ENCODE measurements at places on chromosomes 16 and 17.

DNA sequence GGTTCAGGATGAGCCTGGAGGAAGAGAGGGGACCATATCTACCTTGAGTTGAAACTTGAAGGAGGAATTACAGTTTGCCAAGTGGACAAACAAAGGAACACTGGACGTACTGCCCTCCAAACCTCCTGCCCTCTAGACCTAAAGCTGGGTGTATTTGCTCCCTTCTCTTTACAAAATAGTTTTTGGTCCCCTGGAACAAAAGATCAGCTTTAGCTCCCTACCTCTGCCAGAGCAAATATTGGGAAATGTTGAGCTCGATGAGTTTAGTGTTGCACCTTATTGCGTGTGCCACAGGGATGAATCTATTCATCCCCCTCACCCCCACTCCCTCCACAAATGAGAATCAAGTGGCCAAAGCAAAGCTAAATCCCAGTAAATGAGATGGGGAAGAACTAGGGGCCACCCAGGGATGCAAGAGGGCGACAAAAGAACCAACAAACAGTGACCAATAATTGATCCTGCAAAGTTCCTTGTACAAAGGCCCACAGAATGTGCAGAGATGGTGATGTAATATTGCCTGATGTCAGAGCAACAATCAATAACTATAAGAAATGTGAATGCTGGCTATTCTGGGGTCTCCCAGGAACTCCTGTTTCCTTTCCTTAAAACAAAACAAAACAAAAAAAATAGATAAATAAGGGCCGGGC lies 17.2 kb upstream of the TAT start:
- no peak for DNase-seq

GRCh38 chr17:46085522-46085921 lies 86.5 kb downstream of the STH start:
- no peak for DNase-seq

DNA sequence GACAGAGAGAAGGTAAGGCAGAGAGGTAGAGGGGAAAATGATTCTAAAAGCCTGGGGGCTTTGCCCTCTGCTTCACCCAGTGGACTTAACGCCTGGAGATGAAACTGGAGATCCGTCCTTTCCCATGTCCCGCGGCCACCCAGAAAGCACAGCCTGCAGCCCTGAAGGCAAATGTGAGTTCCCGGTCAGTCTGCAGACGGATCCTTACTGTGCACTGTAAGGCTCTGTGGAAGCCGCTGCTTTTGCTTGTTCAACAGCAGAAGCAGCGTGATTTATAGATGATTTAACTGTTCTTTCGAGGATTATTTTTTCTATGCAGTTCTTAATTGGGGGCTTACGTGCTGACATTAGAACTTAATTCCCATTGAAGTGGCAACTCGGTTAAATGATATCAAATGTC lies 290.4 kb downstream of the FOXL1 start:
- DNase-seq, result no peak

- no peak for DNase-seq
Measured at GRCh38 chr16:67437513-67437912, 6.6 kb downstream of the HSD11B2 start.

GRCh38 chr17:2990396-2990795 lies 73.0 kb downstream of the OR1D5 start:
- no peak for DNase-seq

GRCh38 chr16:64627781-64628180 lies 494.1 kb downstream of the CDH11 start:
- no peak for DNase-seq

DNA sequence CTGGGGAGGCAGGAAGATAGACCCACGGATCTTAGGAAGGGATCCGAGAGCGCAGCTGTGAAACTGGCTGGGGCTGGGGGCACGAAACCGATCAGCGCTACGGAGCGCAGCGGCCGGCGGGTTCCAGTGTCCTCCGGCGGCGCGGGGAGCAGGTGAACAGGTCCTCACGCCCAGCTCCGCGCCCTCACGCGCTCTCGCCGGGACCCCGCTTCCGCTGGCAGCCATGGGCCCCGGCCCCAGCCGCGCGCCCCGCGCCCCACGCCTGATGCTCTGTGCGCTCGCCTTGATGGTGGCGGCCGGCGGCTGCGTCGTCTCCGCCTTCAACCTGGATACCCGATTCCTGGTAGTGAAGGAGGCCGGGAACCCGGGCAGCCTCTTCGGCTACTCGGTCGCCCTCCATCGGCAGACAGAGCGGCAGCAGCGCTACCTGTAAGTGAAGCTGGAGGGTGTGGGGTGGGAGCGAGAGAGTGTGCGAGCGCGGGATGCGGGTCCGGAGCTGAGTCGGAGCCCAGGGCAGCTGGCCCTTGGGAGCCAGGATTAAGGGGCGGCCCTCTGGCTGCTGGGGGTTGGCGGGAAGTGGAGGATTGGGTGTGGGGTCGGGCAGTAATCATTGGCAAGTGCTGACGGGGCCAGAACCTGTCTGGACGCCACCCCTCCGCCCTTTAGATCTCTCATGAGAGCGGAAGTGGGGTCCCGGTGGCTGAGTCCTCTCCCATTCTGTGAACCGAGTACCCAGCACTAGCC lies 479 bp downstream of the ITGA3 start:
- peak; percentile 44 for DNase-seq

- no peak for DNase-seq
Measured at GRCh38 chr16:84614073-84614459, 3.8 kb downstream of the COTL1 start.

DNA sequence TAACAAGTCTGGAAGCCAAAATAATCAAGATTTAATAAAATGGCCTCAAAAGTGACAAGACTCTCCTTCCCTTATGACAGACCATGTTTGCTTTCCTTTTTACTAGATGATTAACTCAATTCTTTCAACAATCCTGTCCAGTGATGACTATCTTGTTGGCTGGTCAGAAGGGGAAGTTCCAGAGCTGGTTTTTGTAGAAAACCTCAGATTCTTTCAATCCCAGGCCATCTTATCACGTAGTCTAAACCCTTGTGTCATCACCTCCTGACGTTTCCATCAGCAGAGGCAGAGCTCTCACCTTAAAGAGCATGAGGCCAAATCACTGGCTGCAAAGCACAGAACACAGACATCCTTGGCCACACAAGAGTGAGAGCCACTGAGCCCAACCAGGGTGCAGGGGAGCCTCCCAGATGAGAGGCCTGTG lies 125.3 kb downstream of the ANKRD11 start:
- DNase-seq, result peak; percentile 78

GRCh38 chr17:58965221-58965620 lies 141.5 kb downstream of the TRIM37 start:
- no peak for DNase-seq

DNA sequence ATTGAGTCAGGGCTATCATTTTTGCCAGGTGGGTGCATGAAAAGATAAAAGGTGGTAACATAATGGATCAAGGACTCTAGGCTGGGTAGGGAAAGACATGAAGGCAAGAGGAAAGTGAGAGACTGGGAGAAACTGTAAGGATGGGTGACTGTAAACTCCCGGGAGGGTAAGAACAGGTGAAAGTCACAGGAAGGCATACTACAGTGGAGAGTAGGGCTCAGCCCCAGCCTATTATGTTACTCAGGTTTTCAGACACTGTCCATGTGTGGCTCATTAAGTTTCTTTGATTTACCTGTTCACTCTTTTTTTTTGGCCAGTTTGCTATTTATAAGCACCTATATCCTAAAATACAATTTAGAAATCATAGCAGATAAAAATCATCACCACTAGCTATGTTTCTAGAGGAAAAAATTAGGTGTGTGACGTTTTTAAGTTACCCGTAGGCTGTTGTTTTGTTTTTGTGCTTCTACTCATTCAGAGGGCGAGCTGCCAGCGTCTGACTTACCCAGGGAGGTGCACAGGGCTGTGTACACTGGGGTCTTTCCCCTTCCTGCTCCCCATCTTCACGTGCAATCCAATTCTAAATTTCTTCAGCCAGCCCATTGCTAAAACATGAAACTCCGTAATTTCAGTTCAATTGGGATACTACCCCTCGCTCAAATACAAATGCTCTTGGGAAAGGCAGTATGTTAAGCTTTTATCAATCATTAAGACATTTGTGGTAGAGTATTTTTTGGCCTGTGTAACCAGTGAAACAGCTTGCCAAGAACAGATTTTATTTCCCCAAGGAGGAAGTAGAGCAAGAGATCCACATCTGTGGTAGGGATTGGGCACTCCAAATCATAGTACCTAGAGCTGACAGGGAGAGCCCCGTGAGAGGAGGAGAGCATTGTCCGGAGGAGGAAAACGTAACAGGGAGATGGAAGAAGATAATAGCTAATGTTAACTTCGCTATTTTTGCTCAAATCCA lies 21.7 kb upstream of the VWA3A start:
- DNase-seq, result no peak

GRCh38 chr17:41539071-41539492 lies 11.0 kb upstream of the KRT19 start:
- DNase-seq, result peak; percentile 44

DNA sequence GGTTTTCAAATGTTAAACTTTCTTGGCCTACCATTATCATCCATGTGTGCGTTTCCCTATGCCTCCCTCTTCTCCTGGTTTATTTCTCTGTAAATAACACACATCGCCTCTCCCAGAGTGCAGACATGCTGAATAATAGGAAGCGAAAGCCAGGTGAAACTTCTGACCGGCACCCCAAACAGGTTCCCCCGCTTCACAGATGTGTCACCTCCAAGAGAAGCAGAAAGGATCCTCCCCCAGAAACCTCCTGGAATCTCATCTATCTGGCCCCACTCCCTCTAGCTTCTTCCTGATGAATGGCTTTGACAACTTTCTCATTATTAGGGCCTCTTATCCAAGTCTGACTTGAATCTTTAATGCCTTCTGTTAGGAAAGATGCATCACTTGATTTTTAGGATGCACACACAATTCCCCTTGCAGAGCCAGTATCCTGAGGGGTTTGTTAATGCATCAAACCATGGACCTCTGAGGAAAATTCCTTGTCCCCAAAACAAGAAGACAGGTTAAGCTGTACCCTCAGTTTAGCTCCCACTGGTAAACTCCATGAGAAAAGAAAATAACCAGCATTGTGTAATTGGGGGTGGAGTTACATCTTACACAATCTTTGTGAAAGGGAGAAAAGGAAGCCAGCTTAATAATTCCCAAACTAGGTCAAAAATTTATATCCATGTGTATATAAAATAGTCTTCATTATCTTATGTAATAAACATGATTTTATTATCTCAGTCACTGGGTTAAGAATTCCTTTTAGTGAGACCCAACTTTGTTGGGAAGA lies 20.1 kb upstream of the HYDIN start:
- DNase-seq, result no peak

- no peak for DNase-seq
Measured at GRCh38 chr16:72635104-72635503, 412.8 kb downstream of the ZFHX3 start.
